Thoracic aorta (tissue), 2 donors: ENCODE measurements at places on chromosomes 3 and 15.

DNA sequence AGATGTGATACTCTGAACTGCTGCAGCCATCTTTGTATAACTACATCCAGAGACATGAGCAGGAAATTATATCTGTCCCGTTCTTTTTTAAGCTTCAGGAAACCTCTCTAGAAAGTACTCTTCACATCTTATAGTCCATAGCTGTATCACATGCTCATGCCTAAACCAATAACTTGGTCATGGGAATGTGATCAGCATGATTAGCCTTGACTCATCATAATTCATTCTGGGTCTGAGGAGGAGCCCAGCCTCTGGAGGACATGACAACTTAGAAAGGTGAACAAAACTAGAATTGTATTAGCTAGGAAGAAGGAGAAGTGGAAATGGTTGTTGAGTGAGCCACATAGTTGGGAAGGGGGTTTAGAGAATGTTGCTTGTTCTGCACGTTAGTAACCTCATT, 12.9 kb downstream of the PPM1L start:
- no peak for DNase-seq

- DNase-seq, result no peak
Measured at GRCh38 chr3:157713101-157713500, 209.9 kb upstream of the VEPH1 start.

DNA sequence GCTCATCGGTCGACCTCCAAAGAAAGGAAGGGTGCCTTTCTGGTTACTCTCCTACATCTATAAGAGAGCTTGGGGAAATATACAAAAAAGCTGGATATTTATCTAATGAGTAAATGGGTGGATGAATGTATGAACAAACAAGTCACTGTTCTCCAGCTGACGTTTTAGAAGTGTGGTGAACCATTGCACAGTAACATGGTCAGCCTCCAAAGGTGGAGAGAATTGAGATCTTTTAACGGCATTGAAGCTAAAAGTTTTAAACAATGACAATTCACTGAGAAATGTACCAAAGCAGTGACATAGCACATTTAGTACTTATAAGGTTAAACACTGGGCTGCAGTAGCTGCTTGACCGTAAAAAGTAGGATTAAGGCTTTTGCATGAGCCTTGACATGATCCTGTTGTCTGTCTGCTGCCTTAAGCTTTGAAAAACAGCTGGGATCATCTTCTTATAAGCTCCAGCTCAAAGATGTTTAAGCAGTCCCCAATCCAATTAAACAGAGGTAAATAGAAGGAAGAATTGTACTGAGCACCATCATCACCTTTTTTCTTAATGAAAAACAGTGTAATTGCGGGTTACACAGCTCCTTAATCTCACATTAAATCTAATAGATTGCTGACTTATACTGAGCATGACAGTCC, 222.9 kb downstream of the WDR72 start:
- DNase-seq, result no peak

GRCh38 chr3:25412269-25412668, 15.8 kb upstream of the RARB start:
- no peak for DNase-seq

GRCh38 chr15:59543721-59544547, 67.6 kb upstream of the GCNT3 start:
- DNase-seq, result no peak

DNA sequence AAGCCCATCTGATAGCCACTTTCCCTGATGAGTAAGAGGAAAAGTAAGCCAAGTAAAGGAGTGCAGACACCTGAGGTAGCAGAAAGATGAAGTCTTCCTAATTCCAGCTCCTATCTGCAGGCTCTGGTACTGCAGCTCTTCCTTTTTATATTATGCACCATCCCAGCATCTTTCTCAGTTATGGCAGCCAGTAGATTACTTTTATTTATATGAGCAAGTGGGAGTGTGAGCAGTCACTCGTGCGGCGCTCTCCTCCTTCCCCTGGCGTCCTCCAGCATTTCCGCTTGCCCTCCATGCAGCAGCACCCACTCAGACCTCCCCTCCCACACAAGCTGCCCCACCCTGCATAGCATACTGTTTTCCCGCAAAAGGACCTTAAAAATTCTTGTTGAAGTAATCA, 465.9 kb upstream of the DPPA4 start:
- DNase-seq, result no peak

DNA sequence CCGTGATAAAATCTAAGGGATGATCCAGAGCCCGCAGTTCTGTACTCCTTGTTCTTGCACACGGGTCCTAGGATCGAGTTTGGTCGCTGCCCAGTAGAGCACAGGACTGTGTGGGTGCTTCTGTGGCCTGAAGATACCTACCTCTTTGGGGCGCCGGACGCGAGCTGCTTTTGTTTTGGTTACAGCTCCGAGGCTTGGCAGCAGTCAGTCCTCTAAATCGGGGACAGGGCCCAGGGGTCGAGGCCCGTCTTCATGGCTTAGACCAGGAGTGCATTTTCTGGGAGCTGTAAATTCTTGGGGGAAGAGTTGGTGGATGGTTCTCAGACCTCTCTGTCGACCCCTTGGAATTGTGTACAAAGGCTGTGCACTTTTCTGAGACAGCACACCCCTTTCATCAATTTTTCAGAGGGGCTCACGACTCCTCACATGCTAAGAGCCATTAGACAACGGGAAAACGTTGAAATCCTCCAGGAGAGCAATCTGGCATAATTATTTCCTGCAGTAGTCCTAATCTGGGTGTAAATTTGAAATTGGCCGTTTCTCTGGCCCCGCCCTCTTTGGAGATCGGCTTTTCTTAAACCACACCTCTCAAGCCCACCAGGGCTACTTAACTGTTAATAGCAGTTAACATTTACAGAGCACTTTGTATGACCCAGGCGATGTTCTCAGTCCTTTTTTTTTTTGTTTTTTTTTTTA, 928 bp downstream of the CEP97 start:
- no peak for DNase-seq

DNA sequence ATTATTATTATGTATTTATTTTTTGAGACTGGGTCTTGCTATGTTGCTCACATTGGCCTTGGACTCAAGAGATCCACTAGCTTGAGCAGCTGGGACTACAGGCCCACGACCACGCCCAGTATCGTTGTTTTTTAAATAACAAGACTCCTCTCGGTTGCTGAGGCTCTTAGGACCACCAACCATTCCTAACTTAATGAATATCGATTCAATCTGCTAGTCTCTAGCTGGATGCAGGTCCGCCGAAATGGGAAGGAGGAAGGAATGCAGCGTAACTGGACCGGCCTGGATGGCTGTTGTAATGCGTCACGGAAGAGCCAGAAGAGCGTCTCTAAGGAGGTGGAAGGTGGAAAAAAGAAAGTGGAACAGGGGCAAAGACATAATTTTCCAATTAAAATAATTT, 1.7 kb downstream of the ANXA2 start:
- no peak for DNase-seq

DNA sequence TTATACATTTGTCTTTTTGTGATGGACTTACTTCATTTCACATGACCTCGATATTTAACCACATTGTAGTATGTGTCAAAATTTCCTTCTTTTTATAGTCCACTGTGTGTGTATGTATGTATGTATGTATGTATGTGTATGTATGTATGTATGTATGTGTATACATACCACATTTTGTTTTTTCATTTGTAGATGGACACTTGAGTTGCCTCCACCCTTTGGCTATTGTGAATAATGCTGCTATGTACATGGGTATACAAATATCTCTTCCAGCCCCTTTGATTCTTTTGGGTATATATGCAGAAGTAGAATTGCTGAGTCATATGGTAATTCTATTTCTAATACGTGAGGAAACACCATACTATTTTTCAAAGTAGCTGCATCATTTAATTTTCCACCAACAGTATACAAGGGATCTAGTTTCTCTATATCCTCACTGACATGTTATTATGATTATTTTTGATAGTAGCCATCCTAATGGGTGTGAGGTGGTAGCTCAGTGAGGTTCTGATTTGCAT, 228.2 kb downstream of the OPA1 start:
- DNase-seq, result no peak

- DNase-seq, result no peak
Measured at GRCh38 chr3:106711650-106712049, 665.6 kb upstream of the CCDC54 start.

GRCh38 chr3:27756877-27757276, 34.8 kb upstream of the EOMES start:
- DNase-seq, result no peak

- DNase-seq, result no peak
Measured at GRCh38 chr15:35850284-35850683, 304.3 kb upstream of the DPH6 start.

- DNase-seq, result no peak
Measured at GRCh38 chr3:194671511-194671899, 486 bp downstream of the LSG1 start.

GRCh38 chr3:51684971-51685751, 14.1 kb downstream of the TEX264 start:
- DNase-seq, result no peak

- peak; percentile 65 for DNase-seq
Measured at GRCh38 chr3:62318752-62319569, 54.4 kb downstream of the FEZF2 start.

- DNase-seq, result no peak
Measured at GRCh38 chr3:101184111-101184510, 136.3 kb downstream of the IMPG2 start.

DNA sequence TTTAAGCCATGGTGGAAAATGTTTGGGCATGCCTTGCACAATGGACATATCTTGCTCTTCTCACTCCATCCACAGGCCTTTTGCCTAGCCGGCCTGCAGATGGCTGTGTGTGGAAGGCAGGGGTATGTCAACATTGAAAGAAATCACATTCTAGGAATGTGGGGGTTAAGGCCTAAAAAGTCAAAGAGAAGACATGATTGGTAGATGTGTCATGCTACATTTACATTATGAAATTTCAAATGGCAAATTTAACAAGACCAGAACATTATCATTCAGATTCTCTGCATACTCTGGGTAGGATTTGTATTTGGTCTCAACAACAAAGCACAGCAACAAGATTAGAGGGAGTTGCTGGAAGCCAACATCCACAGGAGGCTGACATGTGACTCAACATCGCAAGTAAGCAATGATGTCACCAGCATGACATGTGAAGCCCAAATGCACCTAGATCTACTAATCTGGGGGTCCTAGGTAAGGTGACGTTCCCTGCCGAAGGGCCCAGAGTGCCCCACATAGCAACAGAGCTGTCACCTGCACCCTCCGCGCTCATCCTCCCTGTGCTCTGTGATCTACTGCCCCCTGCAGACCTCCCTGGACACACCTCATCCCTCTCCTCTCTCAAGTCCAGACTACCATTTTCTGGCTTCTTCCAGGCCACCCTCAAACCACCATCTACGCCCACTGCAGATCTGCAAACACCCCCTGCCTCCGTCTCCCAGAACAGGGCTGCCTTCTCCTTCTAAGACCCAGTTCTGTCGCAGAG, 39.4 kb downstream of the CLDN18 start:
- no peak for DNase-seq

GRCh38 chr3:18279226-18279737, 145.9 kb downstream of the SATB1 start:
- no peak for DNase-seq

- no peak for DNase-seq
Measured at GRCh38 chr15:84805221-84805620, 11.9 kb upstream of the ALPK3 start.

- no peak for DNase-seq
Measured at GRCh38 chr3:133620066-133620784, 41.5 kb downstream of the TOPBP1 start.

DNA sequence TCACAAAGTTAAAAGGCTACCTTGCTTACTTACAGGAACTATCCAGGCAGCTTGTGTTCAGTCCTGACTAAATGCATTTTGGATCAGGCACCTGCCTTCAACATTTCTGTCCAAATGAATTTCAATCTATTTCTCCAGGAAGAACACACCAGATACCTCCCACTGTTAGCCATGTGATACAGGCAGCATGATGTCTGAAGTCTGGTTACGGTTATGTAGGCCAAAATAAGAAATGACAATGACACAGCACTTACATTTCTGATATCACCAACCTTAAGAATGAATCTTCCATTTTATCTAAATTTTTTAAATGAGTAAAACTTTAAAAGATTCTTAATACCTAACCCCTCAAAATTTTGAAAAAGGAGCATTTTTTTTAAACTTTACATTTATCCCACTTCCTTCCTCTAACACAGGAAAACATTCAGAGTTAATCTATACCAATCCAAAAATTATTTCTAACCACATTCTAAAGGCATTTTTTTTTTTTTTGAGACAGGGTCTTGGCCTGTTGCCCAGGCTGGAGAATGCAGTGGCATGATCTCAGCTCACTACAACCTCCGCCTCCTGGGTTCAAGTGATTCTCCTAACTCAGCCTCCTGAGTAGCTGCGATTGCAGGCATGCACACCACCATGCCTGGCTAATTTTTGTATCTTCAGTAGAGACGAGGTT, at the start of gene MAP4:
TSS of gene MAP4 (minus strand) at position 116 of the 673 bp plus-strand sequence. CDS start 17,556 bp downstream, outside the sequence.
- no peak for DNase-seq

- no peak for DNase-seq
Measured at GRCh38 chr3:141384575-141384974, 16.3 kb downstream of the ZBTB38 start.

DNA sequence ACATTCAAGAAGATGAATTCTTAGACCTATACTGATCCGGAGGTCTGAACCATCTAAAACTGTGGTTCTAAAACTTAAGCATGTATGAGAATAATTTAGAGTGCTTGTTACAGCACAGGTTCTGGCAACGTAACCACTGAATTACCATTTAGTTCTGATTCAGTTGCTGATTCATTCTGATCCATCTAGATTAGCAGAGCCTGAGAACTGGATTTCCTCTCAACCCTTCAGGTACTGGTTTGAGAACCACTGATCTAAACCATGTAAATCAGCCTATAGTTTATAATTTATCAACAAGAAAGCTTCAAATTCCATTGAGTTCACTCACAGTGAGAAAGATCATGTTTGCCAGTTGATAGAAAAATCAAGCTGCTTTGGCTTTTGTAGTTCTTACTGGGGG, 1001.1 kb upstream of the EPHA6 start:
- no peak for DNase-seq

DNA sequence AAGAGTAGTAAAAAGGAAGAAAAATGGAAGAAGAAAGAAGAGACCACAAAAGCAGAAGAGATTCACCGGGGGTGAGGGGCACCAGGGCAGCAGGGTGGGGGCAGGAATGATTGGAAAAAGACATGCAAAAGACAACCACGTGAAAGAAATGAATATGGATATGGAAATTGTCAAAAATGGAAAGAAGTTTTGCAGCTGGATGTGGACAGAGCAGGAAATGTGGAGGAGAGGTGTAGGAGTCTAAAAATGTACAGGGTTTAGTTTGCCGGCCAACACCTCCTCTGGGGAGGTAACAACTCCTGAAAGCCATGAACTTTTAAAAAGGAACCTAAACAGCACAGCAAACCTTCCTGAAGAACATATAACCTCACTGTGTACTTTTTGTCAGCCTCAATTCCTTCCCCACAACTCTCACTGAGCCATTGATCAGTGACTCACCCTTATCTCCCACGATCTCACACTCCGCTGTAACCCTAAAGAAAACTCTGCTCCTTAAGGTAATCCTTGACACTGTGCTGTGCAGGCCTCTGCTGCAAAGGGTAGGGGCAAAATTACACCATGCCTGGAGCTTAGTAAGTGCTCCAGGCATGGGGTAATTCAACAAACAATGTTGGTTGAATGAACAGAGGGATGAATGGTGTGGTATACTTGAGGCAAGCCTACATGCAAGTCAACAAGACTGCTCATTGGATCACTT, 100.2 kb upstream of the BOC start:
- no peak for DNase-seq

- no peak for DNase-seq
Measured at GRCh38 chr3:133956982-133957381, 61.3 kb upstream of the RAB6B start.
